Esophagus muscularis mucosa (tissue), 4 donors: ENCODE measurements at places on chromosomes 2 and 18. TPM values are rescaled to one million over a fixed set of nuclear protein-coding genes. Genes with fewer than 3 reads are reported as not detected.

The ADD2 gene
- total RNA-seq, result 3.0 TPM

The DAPL1 gene
- total RNA-seq, result not detected

The GPR75 gene
- total RNA-seq, result 3.0 TPM

The CPLX4 gene
- total RNA-seq, result not detected

The MYCN gene
- 0.97 TPM for total RNA-seq

The CSRNP3 gene
- total RNA-seq, result 2.9 TPM

DNA sequence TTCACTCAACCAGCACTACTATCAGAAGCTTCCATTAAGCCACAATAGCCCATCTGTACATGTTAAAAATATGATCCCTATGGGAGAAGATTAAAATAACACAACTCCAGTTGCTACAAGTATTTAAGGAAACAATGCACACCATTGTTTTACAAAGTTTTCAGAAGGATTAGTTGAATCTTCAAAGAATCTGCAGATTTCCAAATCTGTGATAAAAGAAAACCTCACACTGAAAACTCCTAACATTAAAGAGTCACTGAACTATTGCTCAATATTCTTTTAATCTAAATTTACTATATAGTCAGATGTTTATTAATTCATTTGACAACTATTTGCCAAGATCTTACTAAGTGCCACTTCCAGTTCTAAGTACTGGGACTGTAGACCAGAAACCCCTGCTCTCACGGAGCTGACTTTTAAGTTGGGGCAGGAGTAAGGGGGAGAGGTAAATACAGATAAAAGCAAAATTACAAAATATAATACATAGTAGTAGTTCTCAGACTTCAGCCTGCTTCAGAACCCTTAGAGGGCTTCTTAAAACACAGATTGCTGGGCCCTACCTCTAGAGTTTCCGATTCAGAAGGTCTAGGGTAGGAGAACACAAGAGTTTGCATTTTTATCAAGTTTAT lies 94.4 kb downstream of the STK39 start:
- peak; percentile 39 for DNase-seq

GRCh38 chr2:53640466-53640865 lies 127.1 kb upstream of the CHAC2 start:
- peak; percentile 37 for DNase-seq

DNA sequence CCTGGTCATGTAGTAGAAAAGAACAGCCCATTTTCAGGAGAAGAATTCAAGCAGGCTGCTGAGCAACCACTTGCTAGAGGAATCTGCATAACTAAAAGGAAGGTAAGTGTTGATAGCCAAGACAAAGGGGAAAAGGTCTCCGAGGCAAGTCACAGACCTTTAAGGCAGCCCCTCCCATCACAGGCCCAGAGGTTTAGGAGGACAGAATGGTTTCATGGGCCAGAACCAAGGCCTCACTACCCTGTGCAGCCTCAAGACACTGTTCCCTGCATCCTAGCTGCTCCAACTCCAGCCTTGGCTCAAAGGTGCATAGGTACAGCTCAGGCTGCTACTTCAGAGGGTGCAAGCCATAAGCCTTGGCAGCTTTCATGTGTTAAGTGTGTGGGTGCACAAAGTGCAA lies 238.6 kb upstream of the CYP26B1 start:
- DNase-seq, result no peak

DNA sequence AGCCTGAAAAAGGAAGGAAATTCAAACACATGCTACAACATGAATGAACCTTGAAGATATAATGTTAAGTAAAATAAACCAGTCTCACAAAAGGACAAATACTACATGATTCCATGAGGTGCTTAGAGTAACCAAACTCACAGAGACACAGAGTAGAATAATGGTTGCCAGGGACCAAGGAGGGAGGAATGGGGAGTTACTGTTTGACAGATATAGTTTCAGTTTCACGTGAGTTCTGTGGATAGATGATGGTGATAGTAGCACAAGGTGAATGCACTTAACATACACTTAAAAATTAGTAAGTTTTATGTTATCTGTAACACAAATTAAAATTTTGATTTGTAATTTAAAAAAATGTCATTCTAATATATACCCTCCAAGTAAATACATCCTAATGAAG lies 106.9 kb upstream of the ACVR1C start:
- no peak for DNase-seq

GRCh38 chr18:38397094-38397493 lies 831.5 kb upstream of the CELF4 start:
- no peak for DNase-seq

GRCh38 chr2:191678437-191679100 lies 633 bp downstream of the NABP1 start:
- DNase-seq, result no peak

GRCh38 chr18:35413163-35413511 lies 36.0 kb upstream of the ZNF396 start:
- no peak for DNase-seq

GRCh38 chr2:43230351-43230885 lies 4.0 kb upstream of the ZFP36L2 start:
- DNase-seq, result no peak

- no peak for DNase-seq
Observed at GRCh38 chr2:217947383-217948350, 55.1 kb downstream of the TNS1 start.

GRCh38 chr18:34121200-34121721 lies 103.5 kb downstream of the NOL4 start:
- no peak for DNase-seq

DNA sequence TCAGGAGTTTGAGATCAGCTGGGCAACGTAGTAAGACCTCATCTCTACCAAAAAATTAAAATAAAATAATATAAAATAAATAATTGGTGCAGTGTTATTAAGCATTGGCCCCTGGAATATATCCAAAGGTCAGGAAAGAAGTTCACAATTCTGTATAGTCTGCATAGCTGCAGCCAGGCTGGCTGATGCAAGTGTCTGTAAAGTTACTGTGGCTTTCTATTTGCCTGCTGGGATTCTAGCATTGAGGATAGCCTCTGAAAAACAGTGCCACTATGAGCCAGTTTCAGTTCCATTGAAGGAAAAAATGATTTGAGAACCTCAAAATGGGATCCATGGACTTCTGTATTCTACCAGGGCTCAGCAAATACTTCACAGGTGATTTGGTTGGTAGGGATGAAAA lies 208.6 kb downstream of the PARD3B start:
- DNase-seq, result no peak

GRCh38 chr2:208266553-208266893 lies 468 bp downstream of the PIKFYVE start:
- no peak for DNase-seq

GRCh38 chr2:40101131-40101575 lies 322.1 kb upstream of the THUMPD2 start:
- no peak for DNase-seq

DNA sequence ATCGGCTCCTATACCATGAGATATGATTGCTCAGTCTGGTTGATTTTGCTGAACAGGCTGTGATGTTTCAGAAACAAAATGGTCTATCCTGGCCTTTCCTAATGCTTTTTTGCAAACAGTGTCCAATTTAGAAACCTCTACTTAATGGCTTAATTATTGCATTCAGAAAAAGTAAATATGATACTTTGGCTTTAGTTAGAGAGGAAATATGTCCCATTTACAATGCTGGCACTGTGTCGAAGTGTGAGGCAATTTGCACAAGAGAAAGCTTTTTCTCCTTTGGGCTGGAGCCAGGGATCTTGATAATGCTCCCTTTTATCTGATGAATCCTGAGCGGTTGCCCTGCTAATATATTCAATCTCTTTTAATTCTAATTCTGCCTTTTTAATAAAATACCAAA lies 418.9 kb downstream of the EPHA4 start:
- DNase-seq, result no peak

GRCh38 chr2:1136067-1136466 lies 185.4 kb downstream of the SNTG2 start:
- DNase-seq, result no peak

DNA sequence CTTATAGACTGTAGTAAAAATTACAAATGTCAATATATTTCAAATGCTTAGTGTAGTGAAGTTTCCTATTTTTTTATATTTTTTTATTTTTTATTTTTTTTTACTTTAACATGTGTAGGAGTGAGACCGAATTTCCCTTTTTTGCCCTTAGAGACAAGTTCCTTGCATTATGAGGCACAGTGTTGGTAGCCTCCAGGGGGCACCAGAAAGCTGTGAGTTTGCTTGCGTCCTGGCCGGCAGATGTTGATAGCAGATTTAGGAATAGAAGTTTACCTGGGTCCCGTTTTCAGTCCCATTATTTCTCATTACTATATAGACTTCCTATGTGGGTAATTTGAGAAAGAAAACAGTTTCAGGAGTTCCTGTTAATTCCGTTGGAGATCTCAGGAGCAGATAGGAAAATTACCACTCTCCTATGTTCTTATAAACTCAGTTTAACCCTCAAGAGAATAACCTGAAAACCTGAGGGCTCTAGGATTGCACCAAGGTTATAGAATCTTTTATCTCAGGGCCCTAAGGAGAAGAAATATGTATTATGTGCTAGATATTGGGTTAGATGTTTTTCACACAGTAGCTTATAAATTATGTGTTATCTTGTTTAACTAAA lies 157.5 kb upstream of the SESTD1 start:
- DNase-seq, result peak; percentile 93

- no peak for DNase-seq
Observed at GRCh38 chr18:24841536-24841935, 381.1 kb downstream of the HRH4 start.
